NCI-H187 (cell line): ENCODE measurements at places on chromosomes 2 and 18.

GRCh38 chr2:11093467-11093866, 61.8 kb upstream of the SLC66A3 start:
- DNase-seq: no peak

GRCh38 chr2:127175041-127175721, 44.9 kb downstream of the CYP27C1 start:
- peak; percentile 0 for DNase-seq

DNA sequence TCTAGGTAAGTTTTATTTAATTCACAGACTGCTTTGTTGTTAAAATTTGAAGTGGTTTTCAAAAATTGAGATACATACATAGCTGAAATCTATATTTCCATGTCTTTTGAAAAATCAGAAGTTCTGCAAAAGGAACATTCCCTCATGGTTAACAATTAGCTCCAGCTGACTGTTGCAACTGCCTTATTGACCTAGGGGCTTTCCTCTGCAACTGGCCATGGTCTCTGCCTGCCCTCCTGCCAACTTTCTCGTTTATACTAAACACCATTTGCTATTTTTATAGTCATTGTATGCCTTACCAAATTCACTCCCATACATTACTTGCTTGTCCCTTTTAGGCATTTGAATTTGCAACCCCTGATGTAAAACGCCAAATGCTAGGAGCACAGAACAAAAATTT, 107.2 kb downstream of the PID1 start:
- DNase-seq: no peak

DNA sequence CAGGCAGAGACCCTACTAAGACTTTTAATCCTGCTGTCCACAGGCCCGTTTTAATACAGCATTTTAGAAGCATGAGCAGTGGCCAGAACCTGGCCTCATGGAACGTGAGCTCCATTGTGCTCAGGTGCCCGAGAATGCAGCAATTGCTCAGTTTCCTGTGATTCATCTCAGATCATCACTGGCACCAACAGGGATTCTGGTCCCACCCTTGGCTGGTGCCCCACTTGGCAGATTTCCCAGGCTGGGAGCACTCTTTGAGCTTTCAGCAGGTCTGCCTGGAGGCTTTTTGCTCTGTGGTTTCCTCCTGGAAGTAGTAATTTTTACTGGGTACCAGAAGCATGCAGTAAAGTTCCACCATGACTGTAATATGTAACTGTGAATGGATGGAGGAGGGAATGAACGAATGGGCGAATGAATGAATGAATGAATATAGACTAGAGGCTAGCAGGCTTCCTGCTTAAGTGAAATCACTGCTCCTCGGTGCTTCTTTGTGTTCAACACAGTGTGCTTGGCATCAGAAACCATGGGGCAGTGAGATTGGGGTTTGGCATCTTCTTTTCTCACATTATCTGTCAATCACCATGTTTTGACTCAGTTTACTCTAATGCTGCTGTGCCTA, 312.9 kb downstream of the PRKCE start:
- DNase-seq: no peak

GRCh38 chr2:51782921-51783765, 751.2 kb upstream of the NRXN1 start:
- no peak for DNase-seq

DNA sequence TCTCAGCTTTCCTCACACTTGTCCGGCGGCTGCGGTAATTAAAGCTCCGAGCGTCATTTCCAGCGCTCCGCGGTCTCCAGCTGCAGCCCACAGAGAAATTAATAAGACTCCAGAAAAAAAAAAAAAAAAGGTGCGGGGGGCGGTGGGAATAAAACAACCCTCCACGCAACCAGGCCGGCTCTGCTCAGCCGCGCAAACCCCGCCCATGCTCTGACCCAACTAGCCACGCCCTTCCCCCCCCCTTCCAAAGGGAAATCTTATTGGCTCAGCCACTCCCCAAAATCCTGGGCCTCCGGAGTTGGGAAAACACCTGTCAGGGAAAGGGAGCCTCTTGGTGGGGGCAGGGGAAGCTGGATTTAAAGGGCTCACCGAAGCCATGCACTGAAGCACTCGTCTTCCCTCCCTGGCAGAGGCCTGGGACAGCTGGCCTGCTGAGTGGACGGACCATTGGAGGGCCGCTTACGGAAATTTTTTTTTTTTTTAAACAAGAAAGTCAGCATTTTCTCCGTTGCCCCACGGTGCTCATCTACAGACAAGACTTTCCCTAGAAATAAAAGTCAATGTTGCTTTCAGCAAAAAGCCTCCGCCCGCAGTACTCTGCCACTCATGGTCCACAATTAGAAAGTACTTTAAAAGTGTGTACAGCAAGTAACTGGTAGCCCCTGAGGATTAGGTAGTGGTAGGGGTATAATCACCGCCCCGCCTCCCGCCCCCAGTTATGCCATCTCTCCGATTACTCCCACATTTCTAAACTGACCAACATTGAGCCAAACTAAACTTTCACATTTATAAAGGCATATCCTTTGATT, 674 bp upstream of the ERBB4 start:
- DNase-seq: no peak
